HFFc6 (cell line): ENCODE measurements at places on chromosomes 13 and 19. TPM values are rescaled to one million over a fixed set of nuclear protein-coding genes. Genes with fewer than 3 reads are reported as not detected.

The DACT3 gene
- 15.2 and 16.0 TPM in 2 replicates for total RNA-seq

- DNase-seq = no peak
Measured at GRCh38 chr13:24648983-24649687, 31.1 kb upstream of the ATP12A start.

DNA sequence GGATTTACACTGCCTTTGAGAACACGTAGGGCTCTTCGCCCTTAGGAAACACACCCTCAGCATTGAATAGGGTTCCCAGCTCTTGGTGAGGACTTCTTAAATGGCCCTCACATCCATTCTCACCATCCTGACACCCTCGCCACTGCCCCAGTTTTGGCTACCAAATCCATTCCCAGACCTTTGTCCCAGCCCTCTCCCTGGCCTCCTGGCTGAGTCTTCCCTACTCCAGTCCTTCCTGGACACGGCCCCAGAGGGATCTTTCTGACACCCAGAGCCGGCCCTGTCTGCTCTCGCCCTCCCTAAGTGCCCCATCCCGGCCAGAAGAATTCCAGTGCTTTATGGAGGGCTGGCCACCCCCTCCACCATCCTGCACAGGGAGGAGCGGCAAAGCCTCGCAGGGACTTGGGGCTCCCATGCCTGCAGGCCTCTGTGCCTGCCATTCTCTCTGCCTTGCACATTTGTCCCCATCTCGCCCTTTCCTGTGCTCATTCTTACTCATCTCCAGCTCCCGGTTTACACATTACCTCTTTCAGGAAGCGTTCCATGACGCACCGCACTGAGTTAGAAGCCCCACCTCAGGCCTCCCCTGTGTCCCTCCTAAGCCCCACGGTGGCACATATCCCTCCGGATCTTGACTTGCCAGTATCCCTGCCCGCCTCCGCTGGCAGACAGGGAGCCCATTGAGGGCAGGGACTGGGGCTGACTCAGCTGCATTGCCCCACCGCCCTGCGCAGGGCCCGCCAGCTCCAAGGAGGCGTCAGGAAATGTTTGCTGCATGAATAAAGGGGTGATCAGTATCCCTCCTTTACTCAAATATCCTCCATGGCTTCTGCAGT, 11.0 kb upstream of the KLK14 start:
- no peak for DNase-seq

DNA sequence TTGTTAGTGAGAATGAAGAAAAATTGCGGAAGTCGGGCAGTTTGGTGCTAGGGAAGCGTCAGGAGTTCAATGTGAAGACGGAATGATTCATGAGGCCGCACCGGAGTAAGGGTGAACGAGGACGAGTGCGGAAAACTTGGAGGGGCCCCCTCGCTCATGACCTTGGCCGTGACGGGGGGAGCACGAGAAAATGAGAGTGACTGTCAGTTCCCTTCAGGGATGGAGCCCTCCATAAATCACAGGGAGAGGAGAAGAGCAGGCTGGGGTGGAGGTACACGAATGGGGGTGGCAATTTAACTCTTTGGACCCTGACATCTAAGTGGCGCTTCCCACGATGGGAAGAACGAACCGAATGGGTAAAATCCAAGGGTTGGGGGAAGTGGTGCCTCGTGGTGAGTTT, 486.4 kb downstream of the TSHZ3 start:
- DNase-seq = no peak

- DNase-seq = no peak
Measured at GRCh38 chr13:43514311-43514710, 272.5 kb downstream of the ENOX1 start.

DNA sequence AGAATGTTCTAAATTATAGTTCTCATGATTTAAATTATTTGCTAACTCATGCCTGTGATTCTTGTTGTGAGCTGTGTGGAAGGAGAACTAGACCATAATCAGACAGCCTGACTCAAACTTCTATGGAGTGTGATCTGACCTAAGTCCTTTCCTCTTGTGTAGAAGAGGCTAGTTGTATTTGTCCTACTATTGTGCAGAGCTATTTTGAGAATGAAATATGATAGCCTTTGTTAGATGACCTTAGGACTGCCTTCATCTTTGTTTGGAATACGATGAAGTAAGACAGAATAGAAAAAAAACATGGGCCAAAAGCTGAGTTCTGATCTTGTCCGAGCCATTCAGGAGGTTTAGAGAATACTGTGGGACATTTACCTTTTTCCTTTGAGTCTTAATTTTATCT, 119.4 kb downstream of the STOML3 start:
- no peak for DNase-seq
